T47D (cell line): ENCODE measurements at places on chromosomes 6 and 20.

DNA sequence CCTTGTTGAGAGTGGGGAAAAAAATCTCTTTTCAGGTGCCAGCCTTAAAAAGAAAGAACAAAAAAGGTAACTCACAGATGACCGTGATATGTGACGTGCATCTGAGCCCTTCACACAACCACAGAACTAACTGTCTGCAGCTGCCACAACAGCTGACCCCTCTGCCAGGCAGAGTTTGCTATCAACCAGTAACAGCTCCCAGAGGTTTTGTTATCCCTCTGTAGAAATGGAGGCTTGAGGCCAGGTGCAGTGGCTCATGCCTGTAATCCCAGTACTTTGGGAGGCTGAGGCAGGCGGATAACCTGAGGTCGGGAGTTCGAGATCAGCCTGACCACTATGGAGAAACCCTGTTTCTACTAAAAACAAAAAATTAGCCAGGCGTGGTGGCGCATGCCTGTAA, 42.8 kb downstream of the SLC52A3 start:
- DNase-seq: no peak

- DNase-seq: peak; percentile 23
Observed at GRCh38 chr6:136317021-136317694, 27.5 kb upstream of the BCLAF1 start.

- peak; percentile 24 for DNase-seq
Observed at GRCh38 chr6:77457720-77458349, 5.5 kb downstream of the HTR1B start.

DNA sequence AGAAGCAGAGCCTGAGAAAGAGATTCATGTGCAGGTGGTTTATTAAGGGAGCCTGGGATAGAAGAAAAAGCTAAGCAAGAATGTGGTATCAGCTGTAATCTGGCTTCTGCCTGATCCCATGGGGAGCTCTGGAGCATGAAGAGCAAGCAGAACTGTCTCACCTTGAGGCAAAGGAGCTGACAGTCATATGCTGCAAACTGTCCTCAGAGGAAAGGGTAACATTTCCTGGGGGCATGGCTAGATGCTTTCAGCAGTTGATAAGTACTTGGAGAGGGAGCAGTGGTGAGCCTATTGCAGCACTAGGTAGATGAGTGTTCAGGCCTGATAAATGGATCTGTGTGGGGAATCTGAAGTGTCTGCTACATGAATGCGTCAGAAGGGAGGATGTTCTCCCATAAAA, 621.5 kb upstream of the BTBD3 start:
- no peak for DNase-seq

GRCh38 chr6:2862712-2863181, 21.1 kb upstream of the SERPINB1 start:
- DNase-seq: no peak

GRCh38 chr6:117840541-117840983, 66.5 kb upstream of the SLC35F1 start:
- no peak for DNase-seq

GRCh38 chr6:69027861-69028260, 392.8 kb downstream of the ADGRB3 start:
- DNase-seq: no peak

GRCh38 chr6:19669206-19669605, 168.0 kb upstream of the ID4 start:
- no peak for DNase-seq

DNA sequence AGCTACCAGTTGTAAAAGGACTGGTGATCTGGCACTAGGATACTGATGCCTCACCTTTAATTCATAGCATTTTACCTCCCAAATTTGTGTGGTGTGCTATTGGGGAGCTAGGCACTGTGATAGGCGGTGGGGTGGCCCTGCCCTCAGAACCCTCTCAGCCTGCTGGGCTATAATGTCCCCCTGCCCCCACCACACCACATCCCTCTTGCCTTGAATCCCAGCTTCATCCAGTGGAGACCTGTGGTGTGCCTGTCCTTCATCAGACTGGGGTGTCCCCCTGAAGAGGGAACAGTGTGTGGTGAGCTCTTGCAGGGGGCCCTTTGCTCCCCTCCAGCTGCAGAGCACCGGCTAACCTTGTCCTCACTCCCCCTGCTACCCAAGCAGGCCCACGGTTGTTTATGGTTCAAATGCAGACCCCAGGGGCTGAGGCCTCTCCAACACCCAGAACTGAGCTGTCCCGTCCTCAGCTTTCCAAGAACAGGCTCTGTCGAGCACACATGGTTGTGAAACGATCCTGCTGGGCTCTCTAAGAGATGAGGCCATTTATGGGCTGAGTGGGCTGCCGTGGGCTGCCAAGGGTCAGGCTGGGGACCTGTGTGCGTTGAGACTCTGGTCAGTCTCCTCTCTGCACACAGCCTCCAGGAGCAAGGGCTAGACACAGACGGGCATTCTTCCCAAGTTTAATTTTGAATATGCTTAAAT, 26.9 kb upstream of the VEGFA start:
- no peak for DNase-seq

- no peak for DNase-seq
Observed at GRCh38 chr6:109456710-109457561, 1.4 kb upstream of the MICAL1 start.

- DNase-seq: no peak
Observed at GRCh38 chr6:132812255-132812732, 2.1 kb upstream of the RPS12 start.

GRCh38 chr6:24205020-24205492, 79.0 kb downstream of the NRSN1 start:
- no peak for DNase-seq

DNA sequence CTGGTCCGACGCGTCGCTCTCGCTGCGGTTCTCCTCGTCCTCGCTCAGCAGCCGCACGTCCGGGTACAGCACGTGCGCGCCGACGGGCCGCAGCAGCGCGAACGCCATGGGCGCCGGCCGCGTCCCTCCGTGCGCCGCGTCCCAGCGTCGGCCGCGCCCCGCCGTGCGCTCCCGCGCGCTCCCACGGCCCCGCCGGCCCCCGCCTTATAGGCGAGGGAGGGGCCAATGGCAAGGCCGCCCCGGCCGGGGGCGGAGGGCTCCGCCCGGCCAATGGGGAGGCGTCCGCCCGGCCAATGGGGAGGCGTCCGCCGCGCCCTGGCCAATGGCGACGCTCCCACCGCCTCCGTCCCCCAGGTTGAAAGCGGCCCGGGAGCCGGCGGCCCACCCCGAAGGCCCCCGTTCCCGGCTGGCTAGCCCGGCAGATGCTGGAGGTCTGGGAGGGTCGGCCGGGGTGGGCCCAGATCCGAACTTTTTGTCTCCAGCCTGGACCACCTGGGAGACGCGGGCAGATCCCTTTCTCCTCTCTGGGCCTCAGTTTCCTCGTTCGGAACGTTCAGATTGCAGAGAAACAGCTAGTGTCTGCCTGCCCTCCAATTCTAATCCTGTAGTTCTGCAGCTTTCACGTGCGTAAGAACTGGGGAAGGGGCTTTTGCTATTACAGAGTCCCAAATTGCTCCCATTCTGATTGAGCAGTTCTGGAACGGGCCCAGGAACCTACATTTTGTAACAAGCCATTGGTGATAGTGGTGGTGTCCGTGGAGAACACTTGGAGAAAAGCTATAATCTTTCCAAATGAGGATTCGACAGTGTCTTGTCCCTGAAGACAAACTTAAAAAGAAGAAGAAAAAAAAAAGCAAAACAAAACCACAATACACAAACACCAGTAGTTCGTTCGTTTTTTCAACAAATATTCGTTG, at the start of gene TCF15:
Gene TCF15 (minus strand): TSS at position 180 of the 917 bp plus-strand sequence. CDS start 72 bp downstream, at position 108.
- DNase-seq: no peak

DNA sequence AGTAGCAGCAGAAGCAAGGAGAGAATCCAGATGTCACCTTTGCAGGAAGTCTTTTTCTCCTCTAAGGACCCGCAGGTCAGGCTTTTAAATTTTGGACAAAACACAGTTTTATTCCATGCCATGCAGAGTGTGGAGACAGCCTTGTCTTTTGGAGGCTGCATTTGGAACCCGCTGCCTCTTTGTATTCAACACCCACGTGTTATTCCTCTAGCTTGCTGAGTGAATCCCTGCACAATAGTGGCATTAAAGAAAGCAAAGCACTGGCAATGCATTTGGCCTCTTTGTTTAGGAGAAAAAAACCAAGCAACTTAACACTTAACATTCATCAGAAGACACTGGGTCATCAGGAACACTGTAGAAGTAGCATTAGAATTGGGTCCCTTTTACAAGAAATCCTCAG, 43.5 kb downstream of the TFAP2B start:
- no peak for DNase-seq

GRCh38 chr6:127114214-127114760, 4.2 kb upstream of the RSPO3 start:
- no peak for DNase-seq

DNA sequence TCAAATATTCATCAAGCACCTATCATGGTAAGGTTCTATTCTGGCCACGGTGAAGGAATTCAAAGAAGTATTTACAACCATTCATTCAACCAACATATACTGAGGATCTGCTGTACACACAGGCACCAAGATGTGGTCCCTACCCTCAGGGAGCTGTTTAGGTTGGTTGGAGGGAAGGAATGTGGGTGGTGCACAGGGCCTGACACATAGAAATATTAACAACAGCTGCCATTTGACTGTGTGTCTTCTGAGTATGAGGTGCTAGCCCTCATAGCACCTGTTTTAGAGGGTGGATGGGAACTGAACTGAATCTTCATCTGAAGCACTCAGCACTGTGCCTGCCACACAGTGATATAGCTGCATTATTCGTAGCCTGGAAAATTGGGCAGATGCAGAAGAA, 7.3 kb downstream of the SNPH start:
- no peak for DNase-seq

- no peak for DNase-seq
Observed at GRCh38 chr6:42049948-42050296, 402 bp upstream of the TAF8 start.

GRCh38 chr6:24430086-24430485, 27.4 kb downstream of the MRS2 start:
- no peak for DNase-seq
